RWPE2 (cell line): ENCODE measurements at places on chromosomes 13 and 19.
A peak's percentile ranks its signal among the peaks of the same experiment; 100 is the strongest.

- no peak for DNase-seq
Observed at GRCh38 chr13:94660695-94661326, 51.5 kb downstream of the SOX21 start.

GRCh38 chr19:14073261-14073924 lies 807 bp downstream of the MISP3 start:
- DNase-seq = no peak

- no peak for DNase-seq
Observed at GRCh38 chr13:112622375-112622774, 34.4 kb upstream of the TUBGCP3 start.

DNA sequence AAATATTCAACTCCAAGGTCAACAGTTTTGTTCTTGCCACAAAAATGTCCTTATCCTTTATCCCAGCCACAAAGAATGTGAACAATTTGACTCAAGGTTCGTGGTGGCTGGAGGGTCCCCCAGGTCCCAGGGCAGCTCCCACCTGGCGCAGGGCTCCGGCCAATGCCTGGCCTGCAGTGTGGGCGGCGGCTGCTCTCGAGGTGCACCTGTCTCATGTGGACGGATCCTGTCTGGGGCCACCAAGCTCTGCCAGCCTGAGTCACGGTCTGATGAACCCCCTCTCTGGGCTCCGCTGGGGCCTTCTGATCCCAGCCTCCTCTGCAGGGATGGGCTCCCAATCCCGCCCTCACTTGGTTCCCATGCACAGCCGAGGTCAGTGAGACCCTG lies 49.4 kb downstream of the GAS6 start:
- no peak for DNase-seq

- no peak for DNase-seq
Observed at GRCh38 chr19:49904136-49904535, 7.4 kb upstream of the IL4I1 start.

- peak; percentile 94 for DNase-seq
Observed at GRCh38 chr19:1275260-1275975, at the start of gene FAM174C. FAM174C (plus strand) TSS chr19:1275530; CDS start chr19:1275550, 20 bp downstream.

DNA sequence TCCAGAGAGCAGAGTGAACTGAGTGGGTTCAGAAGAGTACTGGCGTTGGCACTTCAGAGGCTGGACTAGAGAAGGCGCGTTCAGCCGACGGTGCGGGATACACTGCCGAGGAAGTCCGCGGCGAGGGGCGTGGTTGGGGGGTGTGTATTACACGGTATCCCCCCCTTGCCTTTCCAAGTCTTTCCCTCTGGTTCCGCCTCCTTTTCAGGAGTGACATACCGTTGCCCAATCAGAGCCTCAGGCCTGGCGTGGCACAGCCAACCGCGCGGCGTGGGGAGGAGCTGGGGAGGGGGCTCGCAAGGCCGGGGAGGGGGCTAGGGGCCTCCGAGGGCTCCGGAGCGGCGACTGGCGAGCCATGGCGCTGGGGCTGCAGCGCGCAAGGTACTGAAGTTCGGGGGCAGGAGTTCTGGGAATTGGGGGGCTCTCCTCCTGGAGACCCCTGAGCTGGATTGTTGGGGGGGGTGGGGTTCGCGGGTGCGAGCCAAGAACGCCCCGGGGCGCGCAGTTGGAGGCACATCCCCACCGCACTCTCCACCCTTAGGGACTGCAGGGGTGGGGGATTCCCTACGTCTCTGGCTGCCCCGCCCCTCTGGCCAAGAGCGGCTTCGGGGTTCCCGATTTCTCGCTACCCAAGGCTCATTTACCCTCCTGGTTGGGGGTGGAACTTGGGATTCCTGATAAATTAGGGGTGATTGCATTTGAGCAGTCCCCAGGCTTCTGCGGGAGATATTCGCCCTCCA lies at the start of gene HIF3A:
TSS of gene HIF3A (plus strand) at position 321 of the 740 bp plus-strand sequence. CDS start at position 356, 35 bp downstream.
- no peak for DNase-seq

DNA sequence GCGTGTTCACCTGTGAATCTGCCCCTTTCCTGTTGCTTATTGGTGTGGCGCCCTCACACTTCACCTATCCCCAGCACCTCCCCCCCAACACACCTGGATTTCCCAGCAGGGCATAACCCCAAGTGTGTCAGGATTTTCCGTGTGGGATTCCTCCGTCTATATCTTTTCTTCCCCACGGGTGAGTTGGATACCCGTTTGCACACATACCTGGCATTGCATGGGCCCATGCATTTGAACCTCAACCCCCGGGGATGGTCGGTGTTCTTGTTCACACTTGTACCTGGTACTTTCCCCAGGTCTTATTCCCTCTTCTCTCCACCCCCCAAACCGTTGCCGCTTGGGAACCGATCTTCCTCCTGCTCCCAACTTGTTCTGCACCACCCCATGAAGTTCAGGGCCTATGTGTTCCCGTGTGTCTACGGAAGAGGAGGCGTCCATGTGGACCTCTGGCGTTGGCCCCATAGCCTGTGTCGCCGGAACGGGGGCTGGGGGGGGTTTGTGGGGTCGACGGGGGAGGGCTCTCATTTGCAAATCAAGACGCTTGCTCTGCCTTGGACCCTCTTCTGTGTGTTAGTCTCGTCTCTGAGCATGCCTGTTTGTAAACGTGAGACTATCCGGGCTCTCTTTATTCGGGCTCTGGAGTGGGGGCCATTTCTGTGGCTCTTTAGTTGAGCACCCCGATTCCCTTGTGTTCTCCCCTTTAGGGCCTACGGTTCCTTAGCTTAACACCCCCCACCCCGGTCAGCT lies 1.7 kb downstream of the PRR12 start:
- DNase-seq = no peak

- DNase-seq = no peak
Observed at GRCh38 chr19:33216198-33216830, 9.3 kb downstream of the SLC7A10 start.

DNA sequence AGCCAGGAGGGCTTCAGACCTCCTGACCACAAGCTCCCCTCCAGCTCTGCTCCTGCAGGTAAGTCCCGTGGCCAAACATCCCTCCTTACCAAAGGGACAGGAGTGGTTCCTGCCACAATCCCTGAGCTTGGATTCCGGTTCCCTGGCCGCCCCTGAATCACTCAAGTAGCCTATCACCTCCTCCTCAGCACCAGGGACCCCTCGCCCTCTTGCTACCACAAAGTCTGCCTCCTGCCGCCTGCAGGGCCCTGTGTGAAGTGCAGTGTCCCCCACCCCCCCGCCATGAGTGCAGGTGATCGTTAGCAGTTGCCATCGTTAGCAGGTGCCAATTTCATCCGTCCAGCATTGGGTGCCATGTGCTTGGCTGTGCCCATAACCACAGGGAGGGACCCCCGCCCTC lies 40.8 kb upstream of the RANBP3 start:
- DNase-seq = no peak

DNA sequence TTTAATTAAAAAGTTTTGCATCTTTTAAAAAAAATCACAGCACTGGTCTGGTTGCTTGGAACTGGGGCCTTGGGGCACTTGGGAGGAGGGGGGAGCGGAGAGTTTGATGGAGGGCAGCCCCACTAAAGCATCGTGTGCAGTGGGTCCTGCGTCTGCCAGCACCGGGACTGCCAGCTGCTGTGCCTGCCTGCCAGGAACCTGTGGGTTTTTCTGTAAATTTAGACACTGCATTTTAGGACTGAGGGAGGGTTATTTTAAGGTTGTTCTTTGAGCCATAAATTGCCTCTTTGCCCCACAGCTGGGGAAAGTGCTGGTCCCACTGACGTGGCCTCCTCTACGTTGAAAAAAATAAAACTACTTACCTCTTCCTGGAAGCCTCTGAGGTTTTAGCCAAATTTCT lies 2.9 kb downstream of the KLF2 start:
- no peak for DNase-seq

DNA sequence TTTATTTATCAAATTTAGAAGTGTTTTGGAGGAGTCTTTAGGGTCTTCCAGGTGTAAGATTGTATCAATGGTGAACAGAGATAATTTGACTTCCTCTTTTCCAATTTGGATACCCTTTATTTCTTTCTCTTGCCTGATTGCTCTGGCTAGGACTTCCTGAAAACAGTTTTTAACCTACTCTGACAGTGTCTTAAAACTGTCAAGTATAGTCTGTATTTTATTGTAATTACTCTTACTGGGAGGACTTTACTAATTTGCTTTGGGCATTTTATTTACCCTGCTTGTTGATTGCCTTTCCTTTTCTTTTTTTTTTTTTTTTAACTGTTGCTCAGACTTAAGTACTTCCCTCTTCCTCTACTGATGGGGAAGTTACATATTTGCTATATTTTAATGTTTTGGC lies 81.3 kb downstream of the URI1 start:
- no peak for DNase-seq

DNA sequence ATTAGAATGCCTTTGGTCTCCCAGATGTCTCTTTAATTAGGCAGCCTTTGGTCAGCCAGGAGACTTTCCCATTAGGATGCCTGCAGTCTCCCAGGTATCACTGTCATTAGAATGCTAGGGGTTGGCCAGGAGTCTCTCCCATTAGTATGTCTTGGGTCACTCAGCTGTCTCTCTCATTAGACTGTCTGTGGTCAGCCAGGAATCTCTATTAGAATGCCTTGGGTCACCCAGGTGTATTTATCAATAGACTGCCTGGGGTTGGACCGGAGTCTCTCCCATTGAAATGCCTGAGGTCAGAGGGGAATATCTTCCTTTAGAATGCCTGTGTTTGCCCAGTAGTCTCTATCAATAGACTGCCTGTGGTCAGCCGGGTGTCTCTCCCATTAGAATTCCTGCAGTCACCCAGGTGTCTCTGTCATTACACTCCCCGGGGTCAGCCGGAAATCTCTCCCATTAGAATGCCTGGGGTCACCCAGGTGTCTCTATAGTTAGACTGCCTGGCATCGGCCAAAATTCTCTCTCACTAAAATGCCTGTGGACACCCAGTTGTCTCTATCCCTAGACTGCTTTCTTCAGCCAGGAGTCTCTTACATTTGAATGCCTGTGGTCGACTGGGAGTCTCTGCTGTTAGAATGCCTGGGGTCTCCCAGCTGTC lies 1460.3 kb downstream of the UQCRFS1 start:
- peak; percentile 12 for DNase-seq

- no peak for DNase-seq
Observed at GRCh38 chr19:1270213-1270853, 1.2 kb downstream of the CIRBP start.

DNA sequence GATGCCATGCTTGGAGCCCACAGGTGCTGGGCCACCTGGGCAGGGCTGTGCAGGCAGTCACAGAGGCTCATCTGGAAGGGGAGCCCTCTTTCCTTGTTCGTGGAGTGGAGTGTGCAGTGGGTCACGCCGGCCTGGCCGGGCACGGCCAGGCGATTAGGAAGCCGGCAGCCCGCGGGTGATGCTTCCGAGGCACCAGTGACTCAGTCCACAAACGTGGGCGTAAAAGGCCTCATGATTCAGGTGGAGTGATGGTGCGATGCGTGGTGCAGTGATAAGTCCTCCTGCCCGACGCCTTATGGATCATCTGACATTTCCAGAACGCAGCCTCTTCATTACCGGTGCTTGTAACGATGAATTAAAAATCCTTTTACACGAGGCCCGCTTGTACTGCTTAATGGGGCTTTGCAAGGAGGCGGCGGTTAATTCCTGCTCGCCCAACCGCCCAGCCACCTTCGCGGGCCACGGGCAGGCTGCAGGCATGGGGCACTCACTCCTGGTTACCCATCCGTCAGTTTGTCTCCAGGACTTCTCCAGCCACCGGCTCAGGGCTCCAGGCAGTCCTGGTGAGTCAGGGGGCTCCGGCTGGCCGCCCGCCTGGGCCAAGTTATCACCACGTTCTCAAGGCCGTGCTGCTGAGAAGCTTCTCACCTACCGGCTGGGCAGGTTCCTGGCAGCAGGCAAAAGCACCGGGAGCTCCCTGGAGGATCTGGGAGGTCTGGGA lies 172.4 kb downstream of the KDM4B start:
- no peak for DNase-seq
